ENCODE measurements at places on chromosomes 7 and 10.

DNA sequence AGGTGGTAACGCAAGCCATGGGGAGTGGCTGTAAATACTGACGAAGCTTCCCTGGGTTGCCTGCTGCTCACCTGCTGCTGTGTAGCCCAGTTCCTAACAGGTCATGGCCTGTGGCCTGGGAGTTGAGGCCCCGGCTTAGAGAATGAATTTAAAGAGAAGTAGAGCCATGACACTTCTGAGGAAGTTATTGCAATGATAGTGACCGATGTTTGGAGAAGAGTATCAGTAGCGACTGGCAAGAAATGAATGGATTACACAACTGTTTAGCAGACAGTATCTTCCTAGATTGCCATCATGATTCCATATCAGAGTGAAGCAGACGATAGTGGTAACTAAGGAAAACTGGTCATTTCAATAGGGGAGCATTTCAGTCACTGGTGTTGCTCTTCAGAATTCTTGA lies 249.6 kb downstream of the PLXDC2 start:
- DNase-seq = no peak

GRCh38 chr10:71290806-71291527 lies 28.1 kb upstream of the SLC29A3 start:
- DNase-seq = no peak

- DNase-seq = no peak
Measured at GRCh38 chr10:26730552-26730951, 33.1 kb downstream of the PDSS1 start.

GRCh38 chr7:77458786-77459185 lies 42.6 kb upstream of the GSAP start:
- no peak for DNase-seq

GRCh38 chr7:75033064-75033463 lies 40.5 kb downstream of the RCC1L start:
- no peak for DNase-seq

DNA sequence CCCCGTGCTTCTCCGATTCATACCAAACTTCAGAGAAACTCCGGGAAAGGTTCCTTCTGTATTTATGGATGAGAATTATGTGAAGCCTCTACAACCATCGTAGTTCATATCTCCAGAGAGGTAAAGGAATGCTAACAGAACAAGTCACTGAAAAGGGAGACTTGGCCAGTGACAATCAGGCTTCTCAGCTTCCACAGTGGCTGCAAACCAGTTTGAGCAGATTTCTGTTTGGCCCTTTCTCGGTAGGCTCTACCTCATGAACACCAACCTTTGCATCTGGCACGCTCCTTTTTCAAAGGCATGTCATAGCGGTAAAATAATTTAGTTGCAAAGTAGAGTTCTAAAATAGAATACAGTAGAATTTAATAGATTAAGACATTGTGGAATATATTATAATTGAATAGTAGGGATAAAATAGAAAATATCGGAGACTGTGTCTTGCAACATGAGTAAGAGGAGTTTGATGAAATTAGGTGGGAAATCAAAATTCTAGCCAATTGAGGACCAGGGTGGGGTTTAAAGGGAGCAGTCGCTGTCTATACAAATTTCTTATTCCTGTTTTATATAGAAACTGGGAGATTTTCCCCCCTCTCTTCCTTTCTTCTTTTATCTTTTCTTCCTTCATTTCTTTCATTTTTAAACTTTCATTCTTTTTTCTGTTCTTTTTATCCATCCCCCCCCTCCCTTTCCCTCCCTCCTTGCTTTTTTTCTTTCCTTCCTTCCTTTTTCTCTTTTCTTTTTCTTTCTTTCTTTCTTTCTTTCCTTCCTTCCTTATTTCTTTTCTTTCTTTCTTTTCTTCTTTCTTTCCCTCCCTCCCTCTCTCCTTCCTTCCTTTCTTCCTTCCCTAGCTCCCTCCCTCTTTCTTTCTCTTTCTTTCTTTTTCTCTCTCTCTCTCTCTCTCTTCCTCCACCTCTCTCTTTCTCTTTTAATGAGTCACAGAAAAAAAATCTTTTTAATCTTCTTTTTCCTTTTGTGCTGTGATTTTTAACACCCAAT lies 161.5 kb upstream of the KLF6 start:
- no peak for DNase-seq

GRCh38 chr7:117001283-117001682 lies 48.0 kb downstream of the ST7 start:
- no peak for DNase-seq

DNA sequence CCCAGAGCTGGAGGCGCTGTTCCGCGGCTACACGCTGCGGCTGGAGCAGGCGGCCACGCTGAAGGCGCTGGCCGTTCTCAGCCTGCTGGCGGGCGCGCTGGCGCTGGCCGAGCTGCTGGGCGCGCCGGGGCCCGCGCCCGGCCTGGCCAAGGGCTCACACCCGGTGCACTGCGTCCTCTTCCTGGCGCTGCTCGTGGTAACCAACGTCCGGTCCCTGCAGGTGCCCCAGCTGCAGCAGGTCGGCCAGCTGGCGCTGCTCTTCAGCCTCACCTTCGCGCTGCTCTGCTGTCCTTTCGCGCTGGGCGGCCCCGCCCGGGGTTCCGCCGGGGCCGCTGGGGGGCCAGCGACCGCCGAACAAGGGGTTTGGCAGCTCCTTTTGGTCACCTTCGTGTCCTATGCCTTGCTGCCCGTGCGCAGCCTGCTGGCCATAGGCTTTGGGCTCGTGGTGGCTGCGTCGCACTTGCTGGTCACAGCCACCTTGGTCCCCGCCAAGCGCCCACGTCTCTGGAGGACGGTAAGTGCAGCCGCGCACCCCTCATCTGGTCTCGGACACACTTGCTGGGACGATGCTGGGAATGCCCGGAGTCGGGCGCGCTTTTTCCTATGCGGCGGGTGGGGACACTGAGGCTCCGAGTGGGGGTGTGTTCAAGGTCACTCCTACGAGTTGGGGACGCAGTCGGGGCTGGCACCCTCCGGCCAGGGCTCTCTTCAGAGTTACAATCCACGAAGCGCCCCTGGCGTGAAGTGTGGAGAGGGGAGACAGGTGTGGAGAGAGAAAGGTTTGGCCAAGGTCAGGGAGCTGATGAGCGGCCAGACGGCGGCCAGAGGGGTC lies 717 bp downstream of the ADCY1 start:
- no peak for DNase-seq

- DNase-seq = no peak
Measured at GRCh38 chr7:36750451-36750850, 26.2 kb upstream of the AOAH start.
